OCI-LY7 (cell line): ENCODE measurements at places on chromosomes 7 and 10. TPM values are rescaled to one million over a fixed set of nuclear protein-coding genes. Genes with fewer than 3 reads are reported as not detected.

DNA sequence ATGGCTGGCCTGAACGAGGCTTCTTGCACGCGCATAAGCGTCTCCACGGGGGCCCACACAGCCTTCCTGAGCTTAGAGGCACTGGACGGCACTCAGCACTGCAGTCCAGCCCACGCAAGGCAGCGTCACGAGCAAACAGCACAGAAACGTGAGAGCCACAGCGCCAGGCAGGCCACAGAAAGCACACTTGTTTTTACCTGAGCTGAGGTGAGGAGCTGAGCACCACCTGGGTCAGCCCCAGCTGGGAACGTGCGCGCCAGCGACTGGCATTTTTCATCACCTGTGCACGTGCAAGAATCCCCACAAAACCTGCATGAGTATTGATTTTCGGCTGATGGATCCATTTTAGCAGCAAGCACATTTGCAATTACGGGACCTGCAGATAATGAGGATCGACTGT lies 26.7 kb downstream of the IQCE start:
- DNase-seq = no peak

GRCh38 chr10:113359655-113360054 lies 193.2 kb upstream of the HABP2 start:
- DNase-seq = no peak

- DNase-seq = no peak
Measured at GRCh38 chr10:30598105-30598776, 31.3 kb downstream of the LYZL2 start.

- no peak for DNase-seq
Measured at GRCh38 chr7:138753150-138753518, 44.7 kb upstream of the TMEM213 start.

CUBN gene
- 0.15 and 0.25 TPM in 2 replicates for total RNA-seq

- DNase-seq = no peak
Measured at GRCh38 chr10:132862485-132863420, 76.8 kb upstream of the NKX6-2 start.

GIMAP6 gene
- total RNA-seq = not detected in 2 replicates

DNA sequence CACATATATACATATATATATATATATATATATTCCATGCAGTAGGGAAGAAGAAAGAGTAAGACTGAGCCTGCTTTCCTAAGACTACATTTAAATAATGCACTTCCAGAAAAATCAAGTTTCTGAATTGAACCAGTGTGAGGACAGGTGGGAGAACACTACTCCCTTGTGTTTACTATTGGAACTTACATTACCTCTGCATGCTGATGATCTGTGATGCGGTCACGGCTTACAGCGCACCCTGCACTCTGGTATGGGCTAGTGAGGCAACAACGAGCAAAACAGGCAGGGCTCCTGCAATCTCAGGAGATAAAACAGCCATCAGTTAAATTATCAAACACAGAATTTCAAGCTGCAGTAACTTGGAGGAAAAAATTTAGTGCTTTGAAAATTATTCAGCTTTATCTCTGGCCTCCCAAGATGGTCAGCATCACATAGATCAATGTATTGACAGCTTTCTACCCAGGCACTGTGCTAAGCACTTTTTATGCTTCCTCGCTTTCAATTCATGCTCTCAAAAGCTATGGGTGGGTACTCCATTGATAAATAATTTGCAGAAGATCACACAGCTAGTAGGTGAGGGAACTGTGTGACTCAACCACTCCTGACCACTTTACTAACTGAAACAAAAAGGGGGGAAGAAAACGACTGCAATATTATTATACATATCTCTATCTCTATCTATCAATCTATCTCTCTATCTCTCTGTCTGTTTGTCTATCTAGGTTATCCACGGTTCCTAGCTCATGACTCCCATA lies 20.5 kb upstream of the SLC16A12 start:
- DNase-seq = no peak

GRCh38 chr7:116598861-116599260 lies 73.1 kb upstream of the MET start:
- DNase-seq = no peak

GRCh38 chr10:35092851-35093250 lies 2.7 kb upstream of the CUL2 start:
- DNase-seq = peak; percentile 8

- DNase-seq = no peak
Measured at GRCh38 chr7:138006106-138006505, 4.2 kb upstream of the CREB3L2 start.
